ENCODE measurements at places on chromosomes 12 and 14. TPM values are rescaled to one million over a fixed set of nuclear protein-coding genes. Genes with fewer than 3 reads are reported as not detected.

LRP1 gene
- total RNA-seq: 188 TPM

LRP1-AS gene
- total RNA-seq: not detected

ANAPC7 gene
- 35.0 TPM for total RNA-seq

GYS2 gene
- total RNA-seq: 0.62 TPM

ASCL1 gene
- not detected for total RNA-seq

KCNK10 gene
- total RNA-seq: not detected

BDKRB2 gene
- 5.4 TPM for total RNA-seq

COX8C gene
- not detected for total RNA-seq

HHIPL1 gene
- total RNA-seq: 2.6 TPM

ADAM21 gene
- total RNA-seq: 0.65 TPM

TSHR gene
- not detected for total RNA-seq

DIO3 gene
- total RNA-seq: 1.1 TPM

TMEM179 gene
- total RNA-seq: 1.0 TPM

SLC4A8 gene
- total RNA-seq: 0.29 TPM

KRT86 gene
- not detected for total RNA-seq

DHRS2 gene
- not detected for total RNA-seq

FIGNL2 gene
- 0.39 TPM for total RNA-seq

RERGL gene
- 0.44 TPM for total RNA-seq

EIF2B2 gene
- 30.3 TPM for total RNA-seq

DNAI7 gene
- total RNA-seq: 1.3 TPM

PLEKHH1 gene
- 5.5 TPM for total RNA-seq

DBX2 gene
- total RNA-seq: 0.13 TPM

TMEM19 gene
- 25.8 TPM for total RNA-seq

IAPP gene
- total RNA-seq: not detected

ARMH4 gene
- 15.8 TPM for total RNA-seq

DICER1 gene
- 25.0 TPM for total RNA-seq

Measured in left cardiac atrium (tissue), 4 donors.